ENCODE measurements at places on chromosomes 13 and 19. TPM values are rescaled to one million over a fixed set of nuclear protein-coding genes. Genes with fewer than 3 reads are reported as not detected.

The GPR18 gene
- total RNA-seq = not detected

The CLEC17A gene
- total RNA-seq = not detected

The ATP4A gene
- not detected for total RNA-seq

The FOXA3 gene
- total RNA-seq = 0.14 TPM

Measured in kidney epithelial cell (primary cell).